ENCODE measurements at places on chromosomes 4 and X. TPM values are rescaled to one million over a fixed set of nuclear protein-coding genes. Genes with fewer than 3 reads are reported as not detected.

The GABRG1 gene
- not detected for total RNA-seq

The TEX13D gene
- total RNA-seq: not detected

The BBS7 gene
- total RNA-seq: 20.1 TPM

The TTC29 gene
- total RNA-seq: not detected

The ELOVL6 gene
- total RNA-seq: 9.4 TPM

The ESX1 gene
- not detected for total RNA-seq

The IL3RA gene
- total RNA-seq: 0.09 TPM

The HAND2 gene
- 79.9 TPM for total RNA-seq

The LINC00632 gene
- 6.2 TPM for total RNA-seq

The SMARCA5 gene
- total RNA-seq: 32.6 TPM

The ZFYVE28 gene
- 9.4 TPM for total RNA-seq

The AKAP4 gene
- not detected for total RNA-seq

The VGLL1 gene
- total RNA-seq: not detected

The EPHA5 gene
- 19.0 TPM for total RNA-seq

The PDLIM3 gene
- 15.8 TPM for total RNA-seq

The RGN gene
- 3.3 TPM for total RNA-seq

The XK gene
- under 0.01 TPM for total RNA-seq

The RAB40A gene
- 0.09 TPM for total RNA-seq

The F8A1 gene
- total RNA-seq: 1.1 TPM

The ARL9 gene
- 0.28 TPM for total RNA-seq

The GYG2 gene
- total RNA-seq: 11.4 TPM

The SHROOM4 gene
- total RNA-seq: 0.28 TPM

The KLHL4 gene
- total RNA-seq: 0.43 TPM

The HTRA3 gene
- 10.4 TPM for total RNA-seq

The PABPC4L gene
- total RNA-seq: 1.5 TPM

The CHRDL1 gene
- total RNA-seq: 0.14 TPM

The RELL1 gene
- 93.4 TPM for total RNA-seq

The P2RY10 gene
- not detected for total RNA-seq

The ZDHHC15 gene
- total RNA-seq: under 0.01 TPM

The NALF2 gene
- not detected for total RNA-seq

The RAP1GDS1 gene
- total RNA-seq: 38.7 TPM

The FAT4 gene
- total RNA-seq: 8.1 TPM

The SPATA18 gene
- total RNA-seq: 13.9 TPM

The RTL3 gene
- not detected for total RNA-seq

The XAGE1B gene
- total RNA-seq: not detected

The LPAR4 gene
- total RNA-seq: not detected

The NDUFC1 gene
- 45.0 TPM for total RNA-seq

The PLAC1 gene
- total RNA-seq: 1.7 TPM

The MGAT4D gene
- not detected for total RNA-seq

The ENPEP gene
- 0.28 TPM for total RNA-seq

The C4orf50 gene
- not detected for total RNA-seq

The ITIH6 gene
- not detected for total RNA-seq

The XPNPEP2 gene
- total RNA-seq: 1.9 TPM

The CT83 gene
- not detected for total RNA-seq

The ACSL1 gene
- total RNA-seq: 45.0 TPM

The POU3F4 gene
- total RNA-seq: not detected

The SRPK3 gene
- 0.43 TPM for total RNA-seq

The HPGDS gene
- not detected for total RNA-seq

The GRXCR1 gene
- total RNA-seq: not detected

The TRPC3 gene
- total RNA-seq: 2.0 TPM

The HSFX4 gene
- total RNA-seq: not detected

The ARMCX4 gene
- 4.1 TPM for total RNA-seq

The CHM gene
- 16.1 TPM for total RNA-seq

Data from smooth muscle cell of bladder (primary cell).